ENCODE measurements at places on chromosomes 12 and 14.

DNA sequence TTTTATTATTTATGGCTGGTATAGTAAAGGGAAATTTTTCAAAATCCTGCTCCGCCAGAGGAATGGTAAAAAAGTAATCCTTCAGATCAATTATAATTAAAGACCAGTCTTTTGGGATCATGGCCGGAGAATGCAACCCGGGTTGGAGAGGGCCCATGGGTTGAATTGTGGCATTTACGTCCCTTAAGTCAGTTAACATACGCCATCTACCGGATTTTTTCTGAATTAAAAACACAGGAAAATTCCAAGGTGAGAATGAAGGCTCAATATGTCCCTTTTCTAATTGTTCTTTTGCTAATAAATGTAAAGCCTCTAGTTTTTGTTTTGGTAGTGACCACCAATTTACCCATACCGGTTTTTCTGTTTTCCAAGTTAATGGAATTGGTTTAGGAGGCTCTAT lies 602.8 kb downstream of the ALG10 start:
- DNase-seq = no peak

- no peak for DNase-seq
Observed at GRCh38 chr14:20559461-20559904, 1.4 kb downstream of the RNASE9 start.

DNA sequence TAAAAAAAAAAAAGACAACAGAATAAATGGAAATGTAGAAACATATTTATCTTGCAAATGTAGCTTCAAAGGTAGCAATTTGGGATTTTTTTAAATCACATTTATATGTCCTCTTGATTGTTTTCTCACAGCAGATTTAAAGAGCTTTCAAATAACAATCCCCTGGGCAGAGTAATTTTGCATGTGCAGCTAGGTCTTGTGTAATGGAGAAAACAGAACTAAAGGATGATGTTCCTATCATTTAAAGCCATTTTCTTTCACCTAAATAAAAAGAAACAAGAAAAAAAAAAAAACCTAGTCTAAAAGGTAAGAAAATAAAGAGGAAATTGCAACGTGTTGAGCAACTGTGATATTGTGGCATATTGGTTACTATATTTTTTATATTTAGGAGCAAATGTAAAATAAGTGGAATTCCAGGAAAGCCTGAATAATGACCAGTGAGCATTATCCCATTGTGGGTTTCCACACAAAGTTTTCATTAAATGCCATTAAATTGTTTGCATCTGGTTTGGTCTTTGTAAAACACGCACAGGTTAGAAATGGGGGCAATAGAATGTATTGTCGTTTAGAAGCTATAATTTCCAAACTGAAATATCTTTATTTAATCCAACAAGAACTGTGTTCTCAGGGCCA lies 215.6 kb downstream of the SLC6A15 start:
- DNase-seq = no peak

- no peak for DNase-seq
Observed at GRCh38 chr12:105856048-105856405, 282.7 kb downstream of the NUAK1 start.

DNA sequence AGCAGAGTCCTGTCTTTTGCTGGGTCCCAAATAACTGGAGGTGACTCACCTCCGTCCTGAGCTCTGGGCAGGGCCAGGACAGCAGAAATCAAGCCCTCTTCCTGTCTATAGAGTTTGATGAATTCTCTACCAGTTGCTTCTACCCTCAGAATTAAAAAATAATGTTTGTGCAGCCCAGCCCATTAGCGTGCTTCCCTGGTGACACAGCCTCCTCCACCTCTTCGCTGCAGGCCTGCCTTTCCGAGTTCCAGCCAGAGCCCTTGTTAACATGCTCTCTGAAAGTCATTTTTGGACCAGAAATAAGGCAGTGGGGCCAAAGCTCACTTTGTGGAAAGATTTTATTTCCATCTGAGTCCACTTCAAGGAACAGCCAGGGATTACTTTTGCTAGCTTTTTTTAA lies 94.0 kb downstream of the TBX5 start:
- no peak for DNase-seq

GRCh38 chr12:30631740-30632139 lies 63.9 kb downstream of the IPO8 start:
- DNase-seq = no peak

GRCh38 chr12:104147346-104147745 lies 9.3 kb upstream of the NFYB start:
- DNase-seq = no peak

DNA sequence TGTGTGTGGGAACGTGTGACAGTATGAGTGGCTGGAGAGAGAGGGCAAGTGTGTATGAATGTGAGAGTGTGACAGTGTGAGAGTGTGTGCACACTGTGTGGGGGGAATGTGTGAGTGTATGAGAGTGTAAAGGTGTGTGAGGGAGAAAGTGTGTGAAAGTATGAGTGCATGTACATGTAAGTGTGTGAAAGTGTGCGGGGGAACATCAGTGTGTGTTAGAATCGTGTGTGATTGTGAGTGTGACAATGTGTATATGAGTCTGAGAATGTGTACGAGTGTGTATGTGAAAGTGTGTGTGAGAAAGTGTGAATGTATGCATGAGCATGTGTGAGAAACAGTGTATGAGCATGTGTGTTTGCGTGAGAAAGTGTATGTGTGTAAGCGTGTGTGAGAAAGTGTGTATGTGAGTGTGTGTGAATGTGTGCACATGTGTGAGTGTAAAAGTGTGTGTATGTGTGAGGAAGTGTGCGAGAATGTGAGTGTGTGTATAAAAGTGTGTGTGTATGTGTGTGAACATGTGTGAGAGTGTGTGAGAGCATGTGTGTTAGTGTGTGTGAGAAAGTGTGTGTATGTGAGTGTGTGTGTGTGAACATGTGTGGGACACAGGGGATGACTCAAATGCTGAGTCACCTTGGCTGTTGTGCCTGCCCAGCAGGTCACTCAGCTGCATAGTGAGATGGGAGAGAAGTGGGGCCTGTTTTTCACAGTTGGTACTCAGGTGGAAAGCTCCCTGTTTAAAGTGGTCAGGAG lies 220.5 kb upstream of the TBX3 start:
- DNase-seq = no peak

DNA sequence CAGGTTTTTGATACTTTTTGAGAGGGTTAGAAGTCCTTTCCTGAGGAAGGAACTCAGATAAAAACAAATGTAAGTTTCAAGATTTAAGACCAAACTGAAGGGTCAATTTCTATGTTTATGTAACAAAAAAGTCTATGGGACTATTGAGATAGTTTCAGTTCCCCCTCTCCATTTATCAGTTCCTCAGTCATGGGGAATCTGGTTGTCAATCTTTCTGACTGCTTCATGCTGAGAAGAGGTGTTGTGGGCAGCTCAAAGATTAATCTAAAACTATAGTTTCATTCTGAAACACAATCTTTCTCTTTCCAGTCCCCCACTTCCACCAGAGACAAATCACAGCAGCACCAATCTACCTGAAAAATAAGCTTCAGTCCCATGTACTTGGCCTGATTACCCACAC lies 93.7 kb downstream of the KCNMB4 start:
- DNase-seq = no peak

- DNase-seq = no peak
Observed at GRCh38 chr14:88493392-88494185, 61.2 kb downstream of the PTPN21 start.

DNA sequence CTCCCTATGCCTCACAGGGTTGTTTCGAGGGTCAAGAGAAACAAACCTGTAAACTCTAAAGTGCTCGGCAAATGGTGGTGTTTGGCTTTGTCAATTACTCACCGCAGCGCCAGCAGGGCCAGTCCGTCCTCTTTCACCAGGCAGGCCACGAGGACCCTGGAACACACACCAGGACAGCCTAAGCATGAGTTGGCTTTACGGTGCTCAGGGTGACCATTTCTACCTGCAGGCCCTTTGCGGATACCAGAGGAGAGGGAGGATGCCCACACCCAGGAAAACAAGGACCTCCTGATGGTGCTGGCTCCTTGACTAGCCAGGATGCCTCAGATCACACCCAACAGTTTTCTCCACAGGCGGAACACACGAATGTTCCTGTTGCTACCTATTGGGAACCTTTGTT lies 11.5 kb downstream of the COL2A1 start:
- DNase-seq = no peak

- DNase-seq = peak; percentile 15
Observed at GRCh38 chr12:38905480-38906351, at the start of gene CPNE8. Gene CPNE8, minus strand, starts transcription at chr12:38905591. Its CDS starts 57 bp downstream, at chr12:38905534.

- DNase-seq = no peak
Observed at GRCh38 chr12:30858471-30858870, 68.1 kb upstream of the TSPAN11 start.

- DNase-seq = no peak
Observed at GRCh38 chr14:93061380-93062012, 54.2 kb downstream of the ITPK1 start.

DNA sequence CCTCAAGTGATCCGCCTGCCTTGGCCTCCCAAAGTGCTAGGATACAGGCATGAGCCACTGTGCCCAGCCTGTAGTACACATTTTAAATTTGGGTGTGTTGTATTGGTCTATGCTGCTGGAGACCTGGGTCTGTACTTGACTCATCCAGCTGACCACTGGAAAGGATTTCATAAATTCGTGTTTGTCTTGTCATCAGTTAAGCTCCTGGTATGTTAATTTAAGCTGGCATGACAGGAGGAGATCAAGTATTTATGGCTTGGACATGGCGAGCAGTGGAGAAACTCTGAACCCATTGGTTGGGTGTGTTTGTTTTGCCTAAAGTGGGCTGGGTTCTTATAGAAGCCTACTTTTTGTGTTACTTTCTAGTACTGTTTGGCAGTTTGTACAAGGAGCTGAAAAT lies 24.2 kb downstream of the YY1 start:
- DNase-seq = no peak

DNA sequence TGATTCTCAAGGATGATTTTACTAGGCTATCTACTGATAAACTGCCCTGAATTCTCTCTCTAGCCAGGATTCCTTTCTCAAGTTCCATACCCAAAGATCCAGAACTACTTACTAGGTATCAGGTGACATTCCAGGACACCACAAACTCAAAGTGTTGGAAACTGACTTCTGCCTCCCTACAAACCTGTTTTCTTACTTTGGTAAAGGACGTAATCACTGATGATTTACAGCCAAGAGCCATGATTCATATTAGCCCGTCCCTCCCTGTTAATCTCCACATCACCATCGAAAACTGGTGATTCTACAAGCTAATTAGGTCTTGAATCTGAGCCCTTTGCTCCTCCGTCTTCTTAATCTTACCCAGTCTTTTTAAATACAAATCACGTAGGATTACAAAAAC lies 1.0 kb upstream of the ATG14 start:
- no peak for DNase-seq

- no peak for DNase-seq
Observed at GRCh38 chr12:232731-233614, 19.0 kb upstream of the SLC6A12 start.

DNA sequence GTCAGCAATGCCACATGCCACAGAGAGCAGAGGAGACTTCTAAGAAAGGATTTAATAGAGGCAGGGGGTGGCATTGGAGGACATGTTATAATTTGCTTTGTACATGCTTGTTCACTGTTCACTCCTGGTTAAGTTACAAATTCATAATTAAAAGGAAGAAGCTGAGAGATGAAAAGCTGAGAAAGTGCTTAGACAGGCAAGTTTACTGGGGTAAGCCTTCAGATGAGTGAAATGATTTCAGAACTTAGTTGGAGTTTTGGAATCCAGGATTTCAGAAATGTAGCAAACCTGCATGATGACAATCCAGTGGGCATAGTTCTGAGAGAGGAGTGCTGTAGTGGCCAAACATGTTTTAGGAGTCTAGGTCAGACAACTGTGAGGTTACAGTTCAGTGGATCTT lies 67.3 kb upstream of the FBXO33 start:
- DNase-seq = no peak

GRCh38 chr14:93116676-93117200 lies 1.0 kb upstream of the ITPK1 start:
- no peak for DNase-seq

- DNase-seq = no peak
Observed at GRCh38 chr12:64781280-64782190, 22.3 kb upstream of the GNS start.

- peak; percentile 28 for DNase-seq
Observed at GRCh38 chr12:102948941-102949352, 8.5 kb upstream of the ASCL1 start.

GRCh38 chr12:71710276-71711125 lies 24.6 kb downstream of the TMEM19 start:
- no peak for DNase-seq

DNA sequence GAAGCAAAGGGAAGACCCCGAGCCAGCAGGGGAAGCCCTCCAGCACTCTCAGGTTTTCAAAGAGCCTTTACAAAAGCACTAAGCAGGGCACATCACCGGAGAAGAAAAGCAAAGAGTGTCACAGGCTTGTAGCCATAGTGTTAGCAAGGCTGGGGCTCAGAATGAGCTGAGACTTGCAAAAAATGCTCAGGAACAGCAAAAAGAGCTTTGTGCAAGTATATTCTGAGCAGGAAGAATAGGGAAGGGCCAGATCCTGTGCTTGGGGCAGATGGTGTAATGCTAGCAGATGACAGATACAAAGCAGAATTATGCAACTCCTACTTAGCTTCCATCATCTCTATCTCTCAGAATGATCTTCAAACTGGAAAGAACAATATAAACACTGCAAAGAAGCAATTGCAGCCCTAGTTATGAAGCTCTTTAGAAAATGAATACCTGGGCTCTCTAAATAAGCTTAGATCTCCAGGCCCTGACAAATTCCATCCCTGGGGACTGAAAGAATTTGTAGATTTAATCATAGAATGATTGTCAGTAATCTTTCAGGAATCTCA lies 23.7 kb upstream of the PARP11 start:
- DNase-seq = no peak

DNA sequence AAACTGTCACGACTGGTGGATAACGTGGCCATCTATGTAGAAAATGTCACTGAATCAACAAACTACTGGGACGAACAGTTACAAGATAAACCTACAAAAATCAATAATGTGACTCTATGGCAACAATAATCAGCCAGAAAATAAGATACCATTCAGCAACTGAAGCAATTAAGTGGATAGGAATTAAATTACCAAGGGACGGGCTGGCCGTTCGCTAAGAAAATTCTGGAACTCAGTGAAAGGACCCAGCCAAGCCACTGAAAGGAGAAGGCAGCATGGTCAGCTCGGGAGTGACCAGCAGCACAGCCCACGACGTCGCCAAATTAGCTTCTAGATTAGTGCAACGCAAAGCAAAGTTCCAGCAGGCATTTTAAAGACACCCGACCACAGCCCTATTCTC lies 33.6 kb upstream of the TMEM179 start:
- DNase-seq = no peak

- no peak for DNase-seq
Observed at GRCh38 chr12:89064151-89064550, 288.1 kb downstream of the DUSP6 start.

GRCh38 chr12:52082026-52082668 lies 2.6 kb downstream of the SMIM41 start:
- DNase-seq = no peak

DNA sequence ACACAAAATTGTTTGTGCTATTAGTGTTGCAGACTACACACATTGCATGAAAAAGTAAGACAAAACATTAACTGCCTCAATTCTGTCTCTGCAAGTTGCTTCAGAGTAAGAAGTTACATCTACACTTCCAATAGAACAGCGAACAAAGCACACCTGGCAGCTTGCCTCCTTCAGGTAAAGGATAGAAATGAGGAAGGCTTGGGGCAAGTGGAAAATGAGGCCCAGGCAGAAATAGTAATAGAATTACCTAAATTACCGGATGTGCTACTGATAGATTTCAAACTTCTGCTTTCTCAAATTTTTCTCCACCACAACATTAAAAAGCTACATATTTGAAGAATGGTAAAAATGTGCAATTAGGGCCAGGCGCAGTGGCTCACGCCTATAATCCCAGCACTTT lies 37.7 kb downstream of the CCDC175 start:
- DNase-seq = no peak
